Mesenchymal stem cell (in vitro differentiated cells and primary cell): ENCODE measurements at places on chromosomes 6 and 20.
A peak's percentile ranks its signal among the peaks of the same experiment; 100 is the strongest.

GRCh38 chr6:105567140-105567539 lies 164.3 kb upstream of the PREP start:
- H3K4me1 ChIP-seq = peaks cover 1% of the 10 kb centered on the region
- H3K4me3 ChIP-seq = no peak overlapping the region
- DNase-seq = no peak
- H3K27me3 ChIP-seq = no peaks in the 10 kb centered on the region
- no peaks in the 10 kb centered on the region for H3K36me3 ChIP-seq
- H3K27ac ChIP-seq = no peak overlapping the region

DNA sequence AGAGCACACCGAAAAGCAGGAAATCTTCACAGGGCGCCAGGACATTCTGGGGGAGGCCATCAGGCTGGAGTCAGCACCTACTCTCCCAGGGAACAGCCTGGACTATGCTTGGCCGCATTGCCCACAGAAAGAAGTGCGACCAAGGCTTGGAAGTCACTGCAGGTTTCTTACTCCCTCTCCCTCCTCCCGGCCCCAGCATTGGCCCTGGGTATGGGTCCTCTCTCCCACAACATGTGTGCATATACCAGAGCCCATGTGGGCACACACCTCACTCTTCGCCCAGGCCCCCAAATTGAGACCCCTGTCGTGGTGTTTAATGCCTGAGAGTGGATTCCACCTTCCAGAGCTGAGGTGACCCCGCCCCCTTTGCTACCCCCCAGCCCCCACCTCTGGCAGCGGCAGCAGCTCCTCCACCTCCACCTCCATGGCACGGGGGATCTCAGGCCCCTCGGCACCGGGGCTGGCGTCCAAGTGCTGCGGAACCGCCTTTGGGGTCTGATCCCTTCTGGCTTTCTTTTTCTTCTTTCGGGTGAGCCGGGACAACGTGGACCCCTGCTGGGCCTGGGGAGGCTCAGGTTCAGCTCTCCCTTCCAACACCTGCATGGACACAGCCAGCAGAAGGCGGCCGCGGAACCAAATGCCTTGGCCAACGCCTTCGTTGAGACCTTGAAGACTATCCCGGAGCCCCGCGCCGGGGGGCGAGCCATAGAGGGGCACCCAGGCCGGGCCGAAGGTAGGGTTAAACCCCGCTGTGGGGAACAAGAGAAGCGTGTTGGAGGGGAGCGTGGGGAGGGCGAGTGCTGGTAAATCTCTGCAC lies 15.2 kb upstream of the SPAG4 start:
- H3K27me3 ChIP-seq = peaks cover 58% of the 10 kb centered on the region
- no peak for DNase-seq
- peaks cover 25% of the 10 kb centered on the region for H3K4me1 ChIP-seq

DNA sequence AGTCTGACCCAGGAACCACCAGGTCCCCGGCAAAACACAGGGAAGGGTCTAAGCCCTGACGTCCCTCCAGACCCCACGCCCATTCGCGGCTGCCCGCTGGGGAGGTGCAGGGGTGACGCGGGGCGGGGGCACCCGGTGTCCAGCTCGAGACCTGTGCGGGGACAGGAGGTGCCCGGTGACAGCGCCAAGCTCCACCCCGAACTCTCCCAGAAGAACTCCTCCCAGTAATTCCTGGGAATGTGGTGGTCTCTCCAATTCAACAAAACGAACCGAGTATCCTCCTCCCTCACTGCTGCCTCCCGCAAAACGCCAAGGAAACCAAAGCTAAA lies 164.1 kb upstream of the PDE10A start:
- no peak overlapping the region for H3K4me3 ChIP-seq
- H3K36me3 ChIP-seq = no peaks in the 10 kb centered on the region
- no peak overlapping the region for H3K27ac ChIP-seq

- H3K36me3 ChIP-seq = no peaks in the 10 kb centered on the region
- H3K27me3 ChIP-seq = no peaks in the 10 kb centered on the region
- no peak for DNase-seq
- H3K27ac ChIP-seq = no peak overlapping the region
These were observed 748 bp upstream of the ATP9A start for GRCh38 chr20:51768759-51769517.

DNA sequence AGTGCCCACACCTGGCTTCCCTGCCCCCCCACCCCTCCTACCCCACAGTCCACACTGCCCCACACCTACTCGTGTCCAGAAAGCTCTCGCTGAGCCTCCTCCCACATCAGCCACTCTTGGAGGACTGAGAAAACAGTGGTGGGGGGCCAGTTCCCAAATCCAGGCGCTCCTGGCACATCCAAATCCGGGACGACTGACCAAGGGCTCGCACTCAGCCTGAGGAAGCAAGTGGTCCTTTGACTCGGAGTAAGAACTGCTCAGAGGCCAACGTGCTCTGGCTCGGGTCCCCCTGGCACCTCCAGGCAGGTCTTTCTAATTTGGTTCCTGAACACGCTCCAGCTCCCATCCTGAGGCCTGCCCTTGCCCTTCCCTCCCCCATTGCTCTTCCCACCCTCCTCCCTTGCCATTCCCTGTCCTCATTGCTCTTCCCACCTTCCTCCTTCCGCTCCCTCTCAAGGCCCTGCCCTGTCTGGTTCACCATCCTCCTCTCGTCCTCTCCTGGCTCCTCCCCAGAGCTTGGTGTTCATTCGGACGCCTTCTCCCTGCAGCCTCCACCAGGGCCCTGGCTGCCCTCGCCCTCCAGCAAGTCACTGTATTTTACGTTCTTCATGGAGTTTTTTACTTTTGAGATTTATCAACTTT lies 83.6 kb downstream of the THBS2 start:
- no peaks in the 10 kb centered on the region for H3K36me3 ChIP-seq
- no peak for DNase-seq
- no peak overlapping the region for H3K27ac ChIP-seq

DNA sequence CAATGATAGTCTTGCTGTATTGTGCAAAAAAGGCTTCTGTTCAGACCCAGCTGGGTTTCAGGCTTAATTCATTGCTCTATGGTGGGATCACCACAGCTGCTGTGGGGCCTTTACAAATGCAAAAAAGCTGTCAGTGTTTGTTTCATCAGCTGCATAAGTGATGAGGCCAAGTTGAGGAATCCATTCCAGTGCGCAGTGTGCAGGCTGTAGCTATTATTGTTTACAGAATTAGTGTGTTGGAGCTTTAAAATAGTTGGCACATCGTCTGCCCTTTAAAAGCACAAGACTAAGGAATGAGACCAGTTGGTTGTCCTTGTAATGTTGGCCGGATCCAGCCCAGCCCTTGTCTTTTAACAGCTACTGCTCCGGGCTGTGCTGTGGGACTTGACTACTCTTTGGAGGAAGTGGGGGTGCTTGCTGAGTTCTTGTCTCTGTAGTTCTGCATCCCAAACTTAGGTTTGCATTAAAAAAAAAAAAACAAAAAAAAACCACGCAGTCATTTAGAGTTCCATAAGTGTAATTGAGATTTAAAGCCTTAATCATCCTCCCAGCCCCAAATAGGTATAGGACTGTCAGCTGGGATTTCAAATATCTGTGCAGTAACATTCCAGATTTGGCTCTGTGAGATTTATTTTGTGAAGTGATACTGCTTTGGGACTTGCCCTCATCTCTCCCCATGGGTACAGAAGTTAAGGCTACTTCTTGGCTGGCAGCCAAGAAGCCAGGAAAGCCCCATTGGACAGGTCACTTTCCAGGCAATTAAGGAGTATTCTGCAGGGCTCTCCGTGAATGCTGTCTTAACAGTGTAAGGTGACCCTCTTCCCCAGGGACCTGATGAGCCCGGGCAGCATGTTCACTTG lies 19.3 kb downstream of the JARID2 start:
- H3K4me3 ChIP-seq = peak overlapping the region; percentile 67
- H3K4me1 ChIP-seq = peaks cover 27% of the 10 kb centered on the region
- H3K27me3 ChIP-seq = no peaks in the 10 kb centered on the region
- peak; percentile 72 for DNase-seq
- H3K36me3 ChIP-seq = no peaks in the 10 kb centered on the region

GRCh38 chr6:155103816-155104366 lies 108.8 kb downstream of the TIAM2 start:
- no peaks in the 10 kb centered on the region for H3K36me3 ChIP-seq
- DNase-seq = peak; percentile 33
- H3K4me1 ChIP-seq = peaks cover 3% of the 10 kb centered on the region
- H3K27me3 ChIP-seq = no peaks in the 10 kb centered on the region

DNA sequence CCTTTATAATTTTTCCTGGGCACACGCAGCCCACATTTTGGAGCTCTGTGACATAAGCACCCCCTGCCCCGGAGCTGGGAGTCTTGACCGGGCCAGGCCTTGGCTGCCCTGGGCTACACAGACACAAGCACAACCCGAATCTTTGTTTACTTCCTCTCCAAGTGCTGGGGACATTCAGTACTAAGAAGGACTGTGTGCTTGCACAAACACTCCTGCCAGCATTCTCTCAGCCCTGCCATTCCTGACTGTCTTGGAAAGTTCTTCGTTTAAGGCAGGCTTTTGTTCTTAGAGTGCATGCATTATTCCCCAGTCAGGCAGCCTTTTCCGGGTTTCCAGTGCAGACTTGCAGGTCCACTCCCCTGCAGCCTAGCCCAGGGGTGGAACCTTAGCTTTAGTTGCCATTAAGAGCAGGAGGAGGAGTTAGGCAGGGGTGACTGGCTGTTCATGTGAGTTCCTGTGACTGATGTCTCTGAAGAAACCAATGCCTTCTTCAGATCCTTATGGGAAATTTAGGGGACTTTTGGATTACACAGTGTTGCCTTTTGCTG lies 28.6 kb downstream of the FOXO3 start:
- H3K27ac ChIP-seq = peak overlapping the region; percentile 56
- peaks cover 22% of the 10 kb centered on the region for H3K4me1 ChIP-seq
- no peaks in the 10 kb centered on the region for H3K27me3 ChIP-seq
- H3K4me3 ChIP-seq = peak overlapping the region; percentile 34
- peak; percentile 88 for DNase-seq

GRCh38 chr6:136312975-136313374 lies 23.3 kb upstream of the BCLAF1 start:
- no peak for DNase-seq
- H3K4me3 ChIP-seq = no peak overlapping the region
- no peaks in the 10 kb centered on the region for H3K36me3 ChIP-seq
- H3K27me3 ChIP-seq = no peaks in the 10 kb centered on the region

GRCh38 chr20:59771506-59772372 lies 161.7 kb downstream of the SYCP2 start:
- H3K4me3 ChIP-seq = no peak overlapping the region
- no peaks in the 10 kb centered on the region for H3K36me3 ChIP-seq
- no peak for DNase-seq
- H3K4me1 ChIP-seq = no peaks in the 10 kb centered on the region
- no peak overlapping the region for H3K27ac ChIP-seq

DNA sequence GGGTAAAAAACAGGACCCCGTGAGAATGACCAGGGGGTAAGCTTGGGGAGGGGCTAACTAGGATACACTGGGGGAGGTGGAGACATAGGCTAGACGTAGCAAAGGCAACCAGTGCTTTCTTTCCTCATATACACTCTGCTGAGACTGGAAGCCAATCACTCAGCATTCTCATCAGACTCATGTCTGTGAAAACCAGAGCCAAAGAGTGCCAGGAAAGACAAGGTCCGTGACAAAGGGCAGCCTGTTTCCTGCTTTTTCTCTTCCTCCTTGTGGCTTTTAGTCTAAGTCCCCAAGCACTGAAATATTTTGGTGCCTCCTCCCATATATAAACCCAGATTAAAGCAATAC lies 97.9 kb upstream of the NEDD9 start:
- peaks cover 7% of the 10 kb centered on the region for H3K4me1 ChIP-seq
- DNase-seq = no peak
- H3K4me3 ChIP-seq = no peak overlapping the region

DNA sequence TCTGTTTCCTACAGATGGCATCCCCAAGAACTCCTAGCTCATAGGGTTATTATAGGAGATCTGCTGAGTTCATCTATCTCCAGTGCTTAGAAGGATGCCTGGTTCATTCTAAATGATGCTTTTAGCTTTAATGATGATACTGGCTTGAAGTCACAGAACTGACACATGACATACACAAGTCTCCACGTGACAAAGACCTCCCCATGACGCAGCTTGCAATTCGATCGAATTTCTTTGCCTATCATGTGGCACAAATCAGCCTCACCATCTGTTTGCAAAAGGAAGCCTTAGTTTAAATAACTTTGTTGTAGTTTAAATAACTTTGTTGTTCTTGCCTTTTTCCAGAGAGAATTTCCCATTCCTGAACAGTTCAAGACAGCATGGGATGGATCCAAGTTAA lies 44.1 kb upstream of the FAM8A1 start:
- H3K4me1 ChIP-seq = no peaks in the 10 kb centered on the region
- no peak overlapping the region for H3K27ac ChIP-seq
- no peak for DNase-seq

DNA sequence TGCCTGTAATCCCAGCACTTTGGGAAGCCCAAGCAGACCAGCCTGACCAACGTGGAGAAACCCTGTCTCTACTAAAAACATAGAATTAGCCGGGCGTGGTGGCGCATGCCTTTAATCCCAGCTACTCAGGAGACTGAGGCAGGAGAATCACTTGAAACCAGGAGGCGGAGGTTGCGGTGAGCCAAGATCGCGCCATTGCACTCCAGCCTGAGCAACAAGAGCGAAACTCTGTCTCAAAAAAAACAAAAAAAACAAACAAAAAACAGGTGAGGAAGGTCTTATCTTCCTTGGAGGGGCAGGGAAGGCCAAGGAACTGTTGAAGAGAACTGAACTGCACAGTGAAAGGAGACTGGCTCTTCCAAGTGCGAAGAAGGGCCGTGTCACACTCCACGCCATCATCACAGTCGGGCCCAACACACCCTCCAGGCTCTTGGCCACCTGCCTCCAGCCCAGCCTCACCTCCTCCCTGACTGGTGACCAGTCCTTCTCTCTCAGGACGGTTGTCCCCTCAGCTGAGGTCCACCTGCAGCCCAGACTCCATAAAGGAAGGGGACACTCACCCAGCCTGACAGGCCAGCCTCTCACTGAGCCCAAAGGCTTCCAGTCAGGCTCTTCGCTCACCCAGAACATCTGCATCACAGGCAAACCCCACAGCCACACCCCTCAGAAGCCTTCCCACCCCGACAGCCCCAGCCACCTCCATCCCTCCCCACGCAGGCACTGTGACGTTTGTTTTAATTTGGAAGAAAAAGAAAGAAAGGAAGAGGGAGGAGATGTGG lies 4.1 kb downstream of the ZC3H12D start:
- no peak overlapping the region for H3K27ac ChIP-seq
- no peak for DNase-seq
- H3K4me3 ChIP-seq = no peak overlapping the region
- H3K36me3 ChIP-seq = no peaks in the 10 kb centered on the region
- no peaks in the 10 kb centered on the region for H3K27me3 ChIP-seq

- no peaks in the 10 kb centered on the region for H3K4me1 ChIP-seq
- no peak overlapping the region for H3K27ac ChIP-seq
- no peaks in the 10 kb centered on the region for H3K27me3 ChIP-seq
- H3K36me3 ChIP-seq = no peaks in the 10 kb centered on the region
These were observed 959.8 kb downstream of the EPHA7 start for GRCh38 chr6:92459606-92460005.

GRCh38 chr20:62050166-62051120 lies 15.2 kb downstream of the TAF4 start:
- H3K36me3 ChIP-seq = peaks cover 62% of the 10 kb centered on the region
- H3K27me3 ChIP-seq = no peaks in the 10 kb centered on the region
- H3K4me1 ChIP-seq = peaks cover 8% of the 10 kb centered on the region

- H3K4me3 ChIP-seq = no peak overlapping the region
- H3K27me3 ChIP-seq = no peaks in the 10 kb centered on the region
- H3K36me3 ChIP-seq = no peaks in the 10 kb centered on the region
- H3K27ac ChIP-seq = no peak overlapping the region
These were observed 404.2 kb downstream of the PLCB1 start for GRCh38 chr20:8536262-8536618.
